ENCODE measurements at places on chromosomes 1 and 21.

DNA sequence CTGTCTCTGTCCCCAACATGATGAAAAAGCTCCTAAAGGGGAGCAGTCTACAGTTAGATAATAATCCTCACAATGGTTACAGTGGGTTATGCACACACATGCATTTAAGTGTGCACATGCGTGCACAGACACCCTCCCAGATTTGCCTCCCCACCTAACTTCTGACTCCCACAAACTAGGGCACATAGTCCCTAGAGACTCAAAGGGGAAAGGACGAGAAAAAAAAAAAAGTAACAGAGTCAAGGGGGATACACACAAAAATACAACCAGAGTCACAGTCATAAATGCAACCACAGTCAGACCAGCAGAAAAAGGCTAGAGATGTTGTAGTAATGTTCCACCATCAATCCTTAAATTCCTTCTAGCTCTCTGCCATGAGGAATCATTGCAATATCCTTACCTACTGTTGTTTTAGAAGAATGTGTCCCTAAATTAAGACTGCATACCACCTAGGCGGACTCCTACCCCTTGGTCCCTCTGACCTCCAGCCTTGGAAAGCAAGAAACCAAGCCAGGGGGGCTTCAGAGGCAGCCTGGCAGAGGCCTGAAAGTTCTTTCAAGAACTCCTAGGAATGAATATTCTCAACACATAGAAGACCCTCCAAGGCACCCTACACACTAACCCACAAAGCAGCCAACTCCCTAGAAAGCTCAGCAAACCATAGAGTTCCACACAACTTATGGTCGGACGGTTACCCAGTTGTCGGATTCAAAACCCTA, 1.3 kb downstream of the CRTC2 start:
- no peak for DNase-seq

DNA sequence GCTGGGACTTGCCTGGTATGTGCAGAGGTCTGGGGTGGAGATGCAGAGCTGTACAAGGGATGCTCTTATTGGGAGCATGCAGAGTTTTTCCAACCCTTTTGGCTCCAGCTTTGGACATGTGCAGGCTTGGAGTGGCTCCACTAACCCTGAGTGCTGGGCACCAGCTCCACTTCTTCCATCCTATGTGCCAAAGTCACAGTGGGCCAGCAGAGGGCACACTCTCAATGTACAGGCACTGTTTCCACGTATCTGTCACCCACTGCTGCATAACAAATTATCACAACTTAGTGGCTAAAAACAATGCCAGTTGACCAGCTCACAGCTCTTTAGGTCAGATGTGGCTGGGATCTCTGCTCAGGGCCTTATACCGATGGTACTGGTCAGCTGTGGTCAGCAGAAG, 631.8 kb downstream of the AJAP1 start:
- DNase-seq: no peak

GRCh38 chr21:19921211-19921610, 1077.0 kb upstream of the NCAM2 start:
- DNase-seq: no peak

DNA sequence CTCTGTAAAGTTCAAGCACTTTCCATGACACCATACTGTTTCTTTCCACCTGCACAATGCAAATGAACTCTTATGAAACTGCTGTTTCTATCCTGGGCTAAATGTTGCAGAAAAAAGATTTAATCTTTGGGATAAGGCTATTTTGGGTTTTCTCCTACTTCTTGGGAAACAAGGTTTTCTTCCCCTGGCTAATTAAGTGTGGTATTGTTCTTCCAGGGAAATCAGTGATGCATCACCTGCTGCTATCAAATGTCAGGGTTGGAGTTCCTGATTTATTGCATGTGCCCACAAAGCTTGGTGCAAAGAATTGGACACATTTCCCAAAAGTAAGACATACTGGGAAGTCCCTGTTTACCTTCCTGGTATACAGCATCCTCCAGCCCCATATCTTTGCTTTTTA, 6.0 kb upstream of the RGS4 start:
- no peak for DNase-seq

GRCh38 chr1:20431176-20431460, 54.9 kb downstream of the CAMK2N1 start:
- no peak for DNase-seq

DNA sequence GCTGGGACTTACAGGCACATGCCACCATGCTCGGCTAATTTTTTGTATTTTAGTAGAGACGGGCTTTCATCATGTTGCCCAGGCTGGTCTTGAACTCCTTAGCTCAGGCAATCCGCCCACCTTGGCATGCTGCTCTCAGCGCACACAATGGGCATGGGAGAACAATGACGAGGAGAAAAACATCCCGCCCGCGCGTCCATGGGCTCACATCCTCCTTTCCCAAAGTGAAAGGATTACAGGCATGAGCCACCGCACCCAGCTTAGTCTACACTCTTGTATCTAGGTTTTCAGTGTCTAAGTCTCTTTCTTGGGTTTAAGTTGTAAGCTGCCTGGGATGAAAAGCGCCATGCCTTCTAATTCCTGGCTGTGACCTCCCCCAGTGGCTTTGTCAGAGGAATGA, 37.9 kb downstream of the CDK18 start:
- DNase-seq: no peak

DNA sequence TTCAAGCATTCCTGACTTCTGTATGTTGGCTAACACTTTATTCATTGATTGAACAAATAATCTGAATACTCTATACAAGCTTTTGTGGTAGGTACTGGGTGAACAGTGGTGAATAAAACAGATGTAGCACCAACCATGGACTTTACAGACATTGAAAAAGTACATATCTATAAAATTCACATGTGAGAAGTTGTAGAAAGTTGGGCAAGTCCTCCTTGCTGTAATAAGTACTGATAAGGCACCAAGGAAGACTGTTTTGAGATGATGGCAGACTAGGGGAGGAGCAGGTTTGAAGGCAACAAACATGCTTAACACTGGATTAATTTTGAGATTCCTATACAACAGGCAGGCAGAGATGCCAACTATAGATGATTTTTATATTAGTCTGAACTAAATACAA, 42.4 kb downstream of the RNF2 start:
- no peak for DNase-seq

DNA sequence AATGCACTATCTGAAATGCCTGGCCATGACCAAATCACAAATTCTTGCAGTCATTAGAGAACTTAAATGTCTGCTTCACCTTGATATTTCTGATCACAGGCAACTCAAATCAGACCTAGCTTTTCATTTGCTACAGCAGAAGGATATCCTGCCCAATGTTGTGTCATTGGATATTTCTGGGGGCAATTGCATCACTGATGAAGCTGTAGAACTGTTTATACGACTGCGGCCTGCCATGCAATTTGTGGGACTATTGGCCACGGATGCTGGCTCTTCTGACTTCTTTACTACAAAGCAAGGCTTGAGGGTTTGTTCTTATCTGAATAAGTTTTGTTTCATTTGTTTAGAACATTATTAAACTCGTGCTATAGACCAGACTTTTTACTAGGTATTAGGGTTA, 14.9 kb downstream of the ZYG11A start:
- DNase-seq: no peak

- no peak for DNase-seq
Measured at GRCh38 chr1:171973421-171973820, 132.1 kb downstream of the DNM3 start.

GRCh38 chr1:56418151-56418631, 161.2 kb downstream of the PLPP3 start:
- DNase-seq: no peak

- no peak for DNase-seq
Measured at GRCh38 chr1:178057141-178057765, 36.7 kb upstream of the RASAL2 start.

DNA sequence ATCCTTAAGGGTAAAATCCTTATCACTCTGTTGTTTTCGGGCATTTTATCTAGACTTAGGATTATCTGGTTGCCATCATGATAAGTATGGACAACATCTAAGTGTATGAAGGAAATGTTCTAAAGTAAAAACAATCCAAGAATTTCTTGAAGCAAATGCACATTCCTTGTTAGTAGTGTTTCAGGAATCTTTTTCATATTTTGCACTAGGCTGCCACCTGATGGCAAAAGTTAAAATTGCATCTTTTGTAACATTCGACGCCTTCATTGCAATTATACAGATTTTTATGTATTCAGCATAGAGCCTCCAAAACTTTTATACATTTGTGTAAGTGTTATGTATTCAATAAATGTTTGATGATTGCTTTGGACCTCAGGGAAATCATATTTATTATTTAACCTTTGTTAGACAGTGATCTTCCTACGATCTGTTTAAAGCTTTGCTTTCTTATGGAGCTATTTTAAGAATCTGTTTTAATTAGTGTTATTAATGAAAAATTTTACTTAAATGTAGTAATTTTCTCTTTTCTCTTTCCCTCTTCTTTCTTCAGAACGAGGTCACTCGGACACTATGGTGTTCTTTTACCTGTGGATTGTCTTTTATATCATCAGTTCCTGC, 49.4 kb upstream of the KIAA1614 start:
- DNase-seq: peak; percentile 54

- peak; percentile 18 for DNase-seq
Measured at GRCh38 chr1:43227143-43227764, 42.5 kb upstream of the TMEM125 start.

DNA sequence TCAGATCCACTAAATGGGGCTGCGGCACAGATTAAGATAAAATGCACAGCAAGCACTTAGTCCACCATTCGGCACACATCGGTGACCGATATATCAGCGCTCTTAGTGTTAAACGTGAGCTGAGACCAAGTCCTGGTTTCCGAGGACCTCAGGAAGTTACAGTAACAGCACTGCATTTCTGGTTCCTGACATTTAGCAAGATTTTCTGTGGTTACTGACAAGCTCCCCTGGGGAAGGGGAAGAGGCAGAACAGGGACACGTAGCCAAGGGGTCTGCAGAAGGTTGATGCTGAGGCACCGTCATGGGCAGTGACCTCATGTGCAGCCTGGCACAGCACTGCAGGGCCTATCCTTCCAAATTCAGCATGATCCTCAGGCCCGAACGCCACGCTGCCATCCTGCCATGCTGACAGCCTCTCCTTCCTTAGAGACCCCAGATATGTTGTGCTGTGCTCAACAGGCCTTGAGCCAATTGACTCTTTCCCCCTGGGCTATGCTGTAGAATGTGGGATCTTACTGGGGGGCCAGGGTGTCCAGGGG, 13.4 kb upstream of the PEF1 start:
- no peak for DNase-seq

DNA sequence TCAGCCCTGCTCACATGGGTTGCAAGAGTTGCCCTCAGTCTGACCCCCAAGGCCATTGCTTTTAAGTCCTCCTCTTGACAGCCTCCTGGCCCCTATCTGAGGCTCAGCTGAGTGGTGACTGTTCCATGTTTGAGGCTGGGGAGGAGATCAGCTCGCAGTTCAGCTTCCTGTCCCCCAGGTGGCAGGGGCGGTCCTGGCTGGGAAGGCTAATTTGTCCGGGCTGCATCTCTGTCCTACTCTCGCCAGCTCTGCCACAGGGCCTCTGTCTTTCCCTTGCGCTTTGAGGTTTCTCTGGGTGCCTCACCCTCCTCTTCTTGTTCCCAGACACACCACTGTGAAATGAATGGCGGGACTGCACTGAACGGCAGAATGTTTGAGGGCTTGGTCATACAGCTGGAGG, 157.3 kb downstream of the KCNJ6 start:
- peak; percentile 43 for DNase-seq

GRCh38 chr1:51073456-51073855, 28.6 kb upstream of the C1orf185 start:
- DNase-seq: no peak

DNA sequence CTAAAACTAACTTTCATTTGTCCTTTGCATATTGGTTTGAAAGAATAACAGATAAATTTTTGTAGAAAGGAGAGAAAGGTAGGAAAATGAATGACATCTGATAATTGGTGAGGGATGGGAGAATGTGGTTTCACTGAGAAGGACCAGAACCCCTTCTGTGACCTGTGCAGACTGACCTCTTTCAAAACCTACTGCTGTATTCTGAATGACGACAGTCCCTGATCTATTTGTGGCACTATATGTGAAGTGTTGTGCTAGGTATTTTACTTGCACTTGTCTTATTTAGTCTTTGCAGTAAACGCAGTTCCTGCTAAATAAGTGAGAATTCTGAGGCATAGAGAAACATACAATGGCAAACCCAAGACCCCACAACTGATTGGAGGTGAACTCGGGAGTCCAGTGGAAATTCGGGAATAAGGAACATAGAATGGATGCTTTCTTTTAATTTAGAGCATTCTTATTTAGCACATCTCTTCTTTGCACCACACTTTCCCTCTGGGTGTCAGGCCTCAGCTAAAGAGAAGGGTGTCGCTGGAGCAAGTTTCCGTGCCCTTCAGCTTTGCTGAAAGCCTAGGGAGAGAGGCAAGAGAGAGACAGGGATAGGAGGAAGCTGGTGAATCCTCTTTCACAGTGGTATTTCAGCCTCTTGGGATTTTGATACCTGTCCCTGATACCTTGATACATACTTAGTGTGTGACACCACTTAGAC, 230.2 kb downstream of the PAPPA2 start:
- no peak for DNase-seq

- no peak for DNase-seq
Measured at GRCh38 chr21:42193721-42194120, 25.2 kb upstream of the ABCG1 start.

GRCh38 chr1:81467383-81467782, 333.4 kb upstream of the ADGRL2 start:
- no peak for DNase-seq

- DNase-seq: no peak
Measured at GRCh38 chr1:5347726-5348125, 644.5 kb downstream of the NPHP4 start.

DNA sequence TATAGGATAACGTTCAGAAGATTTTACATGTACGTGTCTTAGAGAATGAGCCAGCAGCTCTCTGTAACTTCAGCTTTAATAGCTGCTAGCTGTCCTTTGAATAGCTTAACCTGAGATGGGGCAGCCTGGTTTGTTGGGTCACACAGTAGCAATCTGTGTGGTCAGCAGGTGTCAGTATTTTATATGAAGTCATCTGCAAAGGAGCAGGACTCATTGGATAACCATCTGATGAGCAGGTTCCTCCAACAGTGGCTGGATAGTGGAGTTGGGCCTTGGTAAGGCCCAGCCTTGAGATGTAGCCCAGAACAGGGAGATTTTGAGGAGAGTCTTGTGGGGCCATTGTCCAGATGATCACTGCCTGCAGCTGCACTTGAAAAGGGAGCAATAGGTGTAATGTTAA, 6.4 kb downstream of the GSTM5 start:
- no peak for DNase-seq
